Activated gamma-delta T cell (primary cell): ENCODE measurements at places on chromosomes 12 and 14.

DNA sequence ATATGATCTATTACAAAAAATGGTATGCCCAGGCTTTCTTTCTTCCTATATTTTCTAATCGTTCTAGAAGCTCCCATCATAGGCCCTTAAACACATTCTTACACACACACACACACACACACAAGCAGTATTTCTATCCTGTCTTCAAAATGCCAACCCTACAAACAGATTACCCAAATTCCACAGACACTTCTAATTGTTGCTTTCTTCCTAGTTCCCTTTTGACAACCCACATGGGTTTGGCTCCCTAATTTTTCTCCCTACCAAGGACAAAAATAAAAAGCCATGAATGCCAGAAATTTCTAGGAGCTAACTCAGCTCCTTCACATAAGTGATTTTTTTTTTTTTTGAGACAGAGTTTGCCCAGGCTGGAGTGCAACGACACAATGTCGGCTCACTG lies 60.3 kb upstream of the NTF3 start:
- no peak for DNase-seq

GRCh38 chr12:40405419-40405818 lies 180.6 kb downstream of the LRRK2 start:
- DNase-seq, result no peak

DNA sequence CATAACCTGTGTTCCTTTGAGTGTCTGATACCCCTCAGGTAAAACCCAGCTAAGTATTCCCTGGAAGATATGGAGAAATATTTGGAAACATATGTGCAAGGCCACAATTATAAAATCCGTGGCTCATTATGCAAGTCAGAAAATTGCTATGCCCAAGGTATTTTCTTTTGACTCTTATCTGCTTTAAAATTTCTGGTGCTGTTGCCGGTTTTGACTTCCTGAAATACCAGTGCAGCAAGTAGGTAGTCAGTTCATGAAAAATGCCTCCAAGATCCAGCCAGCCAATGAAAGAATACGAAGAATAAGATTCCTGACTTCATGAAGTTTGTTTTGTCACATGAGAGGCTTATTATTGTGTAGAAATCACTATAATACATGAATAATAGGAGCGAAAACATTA lies 20.2 kb upstream of the FUT8 start:
- no peak for DNase-seq

GRCh38 chr14:104656014-104656714 lies 33.3 kb upstream of the INF2 start:
- no peak for DNase-seq

GRCh38 chr12:110690127-110690430 lies 1.2 kb upstream of the HVCN1 start:
- DNase-seq, result no peak
